Stimulated activated memory B cell treated with anti-CD40 and anti-IgM and Interleukin-4, amounts not matched to agents 10 μg/mL and 1 μg/mL and 100 μg/mL, for 72 hours (primary cell): ENCODE measurements at places on chromosomes 1 and 21.

DNA sequence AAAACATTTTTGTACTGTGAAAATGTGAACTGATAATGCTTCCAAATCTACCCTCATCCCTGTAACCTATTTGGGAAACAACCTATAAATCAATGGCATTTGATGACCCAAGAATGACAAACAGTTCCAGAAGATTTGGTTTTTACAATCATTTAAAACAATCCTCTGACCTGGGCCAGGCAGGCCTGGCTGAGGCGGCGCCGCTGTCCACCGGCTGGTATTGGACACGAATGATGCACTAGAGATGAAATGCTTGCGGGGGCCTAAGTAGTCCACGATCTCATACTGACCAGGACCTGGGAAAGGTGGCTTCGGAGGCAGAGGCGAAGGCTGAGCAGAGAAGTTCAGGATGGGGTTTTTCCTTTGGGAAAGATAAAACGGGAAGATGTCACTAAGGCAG lies 41.5 kb downstream of the GRHL3 start:
- no peak for ATAC-seq

- ATAC-seq: no peak
These were observed 13.6 kb downstream of the GPR137B start for GRCh38 chr1:236155841-236156503.

DNA sequence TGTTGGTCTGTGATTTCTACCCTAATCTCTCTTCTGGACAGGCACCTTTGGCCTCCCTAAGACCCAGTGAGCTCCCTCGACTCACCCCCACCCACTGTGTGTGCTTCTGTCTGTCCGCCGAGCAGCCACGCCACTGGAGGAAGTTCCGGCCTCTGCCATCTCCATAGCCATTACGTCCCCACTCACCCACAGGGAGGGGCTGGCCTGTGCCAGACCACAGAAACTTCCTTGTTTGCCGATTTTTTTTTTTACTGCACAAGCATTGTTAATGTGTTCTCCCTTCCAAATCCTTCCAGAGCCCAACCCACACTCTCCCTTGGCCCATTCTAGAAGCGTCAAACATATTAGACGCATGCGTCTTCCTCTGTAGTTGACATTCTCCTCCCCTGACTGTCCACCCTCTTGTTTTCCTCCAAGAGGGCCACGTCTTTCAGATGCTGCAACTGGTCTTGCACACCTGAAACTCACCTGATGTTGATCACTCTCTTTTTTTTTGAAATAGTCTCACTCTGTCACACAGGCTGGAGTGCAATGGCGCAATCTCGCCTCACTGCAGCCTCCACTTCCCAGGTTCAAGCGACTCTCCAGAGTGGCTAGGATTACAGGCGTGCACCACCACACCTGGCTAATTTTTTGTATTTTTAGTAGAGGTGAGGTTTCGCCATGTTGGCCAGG lies 72.3 kb downstream of the EVA1C start:
- no peak for ATAC-seq

DNA sequence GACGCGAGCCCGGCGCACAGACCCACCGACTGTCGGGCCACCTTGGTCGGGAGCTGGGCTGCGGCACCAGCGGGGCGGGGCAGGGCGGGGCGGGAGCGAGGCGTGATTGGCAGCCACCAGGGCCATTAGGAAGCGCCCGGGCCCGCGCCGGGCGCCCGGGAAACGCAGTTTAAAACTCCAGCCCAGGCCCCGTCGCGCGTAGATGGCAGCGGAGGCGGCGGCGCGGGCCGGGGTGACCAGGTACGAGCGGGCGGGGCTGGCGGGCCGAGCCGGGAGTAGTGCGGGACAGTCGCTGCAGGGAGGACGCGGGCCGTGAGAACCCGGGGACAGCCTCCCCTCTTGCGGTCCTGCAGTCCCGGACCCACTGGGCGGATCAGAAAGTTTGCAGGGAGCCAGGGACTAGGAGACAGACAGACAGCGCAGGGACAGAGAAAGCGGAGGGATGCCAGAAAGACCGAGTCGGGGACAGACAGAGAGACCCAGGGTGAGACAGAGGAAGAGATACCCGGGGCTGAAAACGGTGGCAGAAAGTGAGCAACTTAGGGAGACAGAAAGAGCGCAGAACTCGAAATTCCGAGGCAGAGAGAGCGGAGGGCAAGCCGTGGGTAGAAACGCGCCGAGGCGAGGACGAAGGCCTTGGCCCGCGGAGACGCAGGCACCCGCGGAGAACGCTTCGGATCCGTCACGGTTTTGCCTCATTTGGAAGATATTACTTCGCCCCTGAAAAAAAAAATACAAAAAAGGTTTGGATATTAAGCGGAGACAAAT lies at the start of gene DMBX1:
Gene DMBX1, plus strand, starts transcription at position 199 of the 768 bp plus-strand sequence. CDS start 17,175 bp downstream, outside the sequence.
- ATAC-seq: no peak

- ATAC-seq: no peak
These were observed 59.1 kb downstream of the PTGFR start for GRCh38 chr1:78549891-78550290.

GRCh38 chr1:14522926-14523241 lies 75.6 kb upstream of the KAZN start:
- no peak for ATAC-seq

- no peak for ATAC-seq
These were observed 611.6 kb downstream of the SMYD3 start for GRCh38 chr1:245895455-245895959.

- ATAC-seq: no peak
These were observed 20.7 kb upstream of the SYNJ1 start for GRCh38 chr21:32748529-32748928.

DNA sequence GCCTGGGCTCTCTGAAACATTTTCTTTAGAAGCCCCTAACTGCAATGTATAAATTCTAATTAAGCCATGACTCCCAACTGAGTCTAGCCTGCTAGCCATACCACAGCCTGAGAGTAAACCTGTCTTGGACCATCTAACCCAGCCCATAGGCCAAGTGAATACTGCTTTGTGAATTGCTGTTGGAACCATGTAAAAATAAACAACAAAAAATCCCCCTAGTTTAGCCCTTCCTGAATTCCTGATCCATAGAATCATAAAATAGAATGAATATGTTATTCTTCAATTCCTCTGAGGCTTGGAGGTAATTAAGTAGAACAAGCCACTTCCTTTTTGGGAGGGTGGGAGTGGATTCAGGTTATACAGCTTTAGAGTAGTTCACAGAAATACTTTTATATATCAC lies 1496.4 kb downstream of the MRPL39 start:
- ATAC-seq: no peak

DNA sequence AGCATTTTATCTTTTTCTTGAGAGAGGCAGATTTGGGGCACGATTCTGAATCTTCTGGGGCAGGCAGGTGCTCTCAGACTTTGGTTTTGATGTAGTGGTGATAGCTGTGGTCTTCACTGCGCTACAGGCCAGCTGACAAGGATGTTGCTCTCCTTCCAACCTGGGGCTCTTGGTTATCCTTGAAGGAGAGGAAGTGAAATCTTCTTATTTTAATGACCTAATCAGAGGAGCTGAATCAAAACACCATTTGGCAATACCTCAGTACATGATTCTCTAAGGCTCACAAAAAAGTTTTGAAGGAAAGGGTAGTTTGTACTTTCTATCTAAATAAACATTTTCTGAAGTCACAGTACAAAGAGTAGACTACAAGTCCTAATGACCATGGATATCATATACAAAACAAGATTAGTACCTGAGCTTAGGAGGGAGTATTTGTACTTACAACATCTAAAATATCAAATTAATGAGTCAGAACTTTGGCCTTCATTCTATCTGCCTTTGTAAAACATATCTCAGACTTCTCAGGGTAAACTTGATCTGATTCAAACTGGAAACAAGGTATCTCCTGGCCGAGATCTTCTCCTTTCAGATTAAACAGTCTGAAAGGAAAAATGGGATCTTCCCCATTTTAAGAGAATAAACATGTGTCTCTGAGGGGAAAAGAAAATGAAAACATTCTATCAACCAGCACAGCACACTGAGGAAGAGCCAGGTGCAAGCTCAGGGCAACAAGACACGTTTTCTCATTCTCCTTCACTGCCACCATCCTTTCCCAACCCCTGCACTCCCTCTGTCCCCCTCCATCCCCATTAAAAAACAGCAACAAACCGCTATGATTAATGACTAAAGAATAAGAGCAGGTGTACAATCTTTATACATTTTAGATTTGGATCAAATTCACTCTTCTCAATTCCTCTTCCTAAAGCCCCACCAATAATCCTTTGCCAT lies 69.2 kb downstream of the SH3GLB1 start:
- ATAC-seq: no peak

GRCh38 chr1:212557739-212558692 lies 50.5 kb upstream of the ATF3 start:
- ATAC-seq: peak; percentile 77

- ATAC-seq: no peak
These were observed 289.1 kb downstream of the TGFB2 start for GRCh38 chr1:218634212-218634611.

DNA sequence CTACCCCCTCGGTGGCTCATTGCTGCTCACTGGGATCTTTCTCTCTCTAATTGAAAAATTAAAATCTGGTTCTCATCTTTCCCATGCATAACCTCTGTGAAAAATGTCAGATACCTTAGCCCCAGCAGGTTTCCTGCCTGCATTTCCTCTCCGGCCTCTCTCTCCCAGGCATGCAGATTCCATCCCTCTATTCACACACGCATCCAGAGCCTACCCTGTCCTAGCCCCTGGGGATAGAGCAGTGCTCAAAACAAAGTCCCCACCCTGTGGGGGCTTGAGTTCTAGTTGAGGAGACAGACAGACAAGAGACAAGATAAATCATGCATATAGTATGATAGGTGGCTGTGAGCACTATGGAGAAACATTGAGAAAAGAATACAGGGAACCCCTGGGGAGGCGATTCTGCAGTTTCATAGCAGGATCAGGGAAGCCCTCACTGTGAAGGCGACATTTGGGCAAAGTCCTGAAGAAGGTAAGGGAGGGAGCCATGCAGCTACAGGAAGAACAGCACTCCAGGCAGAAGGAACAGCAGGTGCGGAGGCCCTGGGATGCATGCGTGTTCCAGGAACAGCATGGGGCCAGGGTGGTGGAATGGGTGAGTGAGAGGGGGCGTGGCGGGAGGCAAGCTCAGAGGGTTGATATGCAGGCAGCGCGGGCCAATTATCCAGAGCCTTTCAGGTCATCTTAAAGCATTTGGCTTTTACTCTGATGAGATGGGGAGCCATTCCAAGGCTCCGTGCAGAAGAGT lies 3.5 kb upstream of the BSND start:
- no peak for ATAC-seq

- ATAC-seq: no peak
These were observed 3.2 kb upstream of the OR2T6 start for GRCh38 chr1:248372394-248372793.

GRCh38 chr1:210049616-210050015 lies 111.6 kb downstream of the SYT14 start:
- ATAC-seq: no peak

DNA sequence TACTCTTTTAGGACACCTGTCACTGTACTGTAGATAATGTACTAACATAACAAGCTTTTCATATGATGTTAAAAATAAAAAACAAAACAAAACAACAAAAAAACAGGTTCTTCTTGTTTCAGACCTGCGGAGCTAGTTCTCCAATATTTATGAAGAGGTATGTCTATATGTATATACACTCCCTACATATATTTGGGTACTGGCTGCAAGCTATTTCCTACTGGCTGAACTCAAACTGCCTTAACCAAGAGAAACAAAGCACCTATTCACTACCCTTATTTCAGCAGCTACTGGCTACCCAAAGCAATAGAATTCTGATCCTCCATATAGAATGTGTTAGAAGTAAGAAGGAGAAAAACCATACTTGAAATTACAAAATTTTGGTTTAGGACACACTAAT lies 73.5 kb downstream of the ABL2 start:
- no peak for ATAC-seq

GRCh38 chr1:184903111-184903692 lies 71.1 kb downstream of the NIBAN1 start:
- ATAC-seq: no peak

- ATAC-seq: peak; percentile 35
These were observed 2.0 kb downstream of the MAPKAPK2 start for GRCh38 chr1:206686478-206687249.

GRCh38 chr1:211925016-211925415 lies 94.5 kb upstream of the LPGAT1 start:
- peak; percentile 43 for ATAC-seq

DNA sequence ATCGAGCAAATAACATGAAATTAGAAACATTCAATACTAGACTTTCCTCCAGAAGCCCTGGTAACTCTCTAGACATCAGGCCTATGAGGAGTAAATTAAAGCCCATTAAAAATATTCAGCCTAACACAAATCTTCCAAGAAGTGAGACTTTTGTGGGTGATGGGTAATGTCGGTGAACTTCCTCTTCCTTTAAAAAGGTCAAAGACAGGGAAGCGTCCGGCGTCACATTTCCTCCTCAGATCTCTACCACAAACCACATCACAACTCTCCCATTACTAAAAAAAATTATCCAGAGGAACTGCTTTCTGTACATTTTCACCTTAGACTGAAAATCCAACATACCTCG lies 1.4 kb downstream of the EIF4G3 start:
- ATAC-seq: peak; percentile 21

DNA sequence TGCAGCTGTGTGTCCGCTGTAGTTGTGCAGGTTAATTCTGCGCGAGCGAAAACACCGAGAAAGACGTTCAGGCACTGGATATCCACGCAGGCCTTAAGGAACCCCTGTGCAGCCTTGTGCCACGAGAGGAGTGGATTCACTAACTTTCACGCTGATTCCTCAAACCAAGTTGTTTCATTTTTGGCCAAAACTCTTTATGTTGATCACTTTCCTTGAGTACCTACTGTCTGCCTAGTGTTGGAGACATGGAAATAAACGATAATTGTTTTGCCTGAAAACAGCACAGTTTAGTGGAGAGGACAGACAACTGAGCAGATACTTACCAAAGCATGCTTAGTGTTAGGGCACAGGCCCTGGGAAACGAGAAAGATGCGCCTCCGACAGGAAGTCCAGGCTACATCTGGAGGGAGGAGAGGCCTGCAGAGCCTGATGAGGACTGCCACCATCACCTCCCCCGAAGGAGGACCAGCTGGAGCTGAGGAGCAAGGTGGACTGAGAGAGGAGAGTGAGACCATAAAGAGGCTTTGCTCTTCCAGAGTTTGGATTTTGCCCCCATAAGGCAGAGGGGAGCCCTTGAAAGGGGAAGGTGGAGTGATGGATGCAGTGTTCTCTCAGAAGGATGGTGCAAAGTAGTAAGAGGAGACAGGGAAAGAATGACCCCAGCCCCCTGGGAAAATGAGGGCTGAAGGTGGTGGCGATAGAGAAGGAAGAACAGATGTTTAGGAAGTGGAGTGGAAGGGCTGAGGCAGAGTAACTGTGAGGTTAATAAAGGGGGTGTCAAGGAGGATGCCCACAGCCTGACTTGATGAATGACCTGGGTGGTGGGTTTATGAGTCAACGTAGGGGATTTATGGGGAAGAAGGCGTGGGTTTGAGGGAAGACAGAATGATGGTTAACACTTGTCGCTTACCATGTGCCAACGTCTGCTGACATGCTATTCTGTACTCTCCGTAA lies 956 bp upstream of the SCAF4 start:
- ATAC-seq: no peak
